ENCODE measurements at places on chromosomes 7 and 10.

DNA sequence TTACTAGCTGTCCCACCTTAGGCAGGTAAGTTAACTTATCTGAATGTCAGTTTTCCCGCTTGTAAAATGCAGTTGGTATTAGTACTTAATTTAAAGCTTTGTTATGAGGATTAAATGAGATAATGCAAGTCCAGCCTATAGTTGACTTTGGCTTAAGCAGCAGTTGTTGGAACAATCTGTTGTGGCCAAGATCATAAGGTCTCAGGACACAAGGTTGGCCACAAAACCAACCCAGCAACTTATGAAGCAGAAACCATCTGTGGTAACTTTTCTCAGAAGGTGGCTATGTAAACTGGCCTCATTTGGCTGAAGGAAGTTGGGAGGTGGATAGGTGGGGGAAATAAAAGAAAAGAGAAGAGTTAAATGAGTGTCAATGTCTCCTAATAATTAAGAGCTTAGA, 29.4 kb downstream of the ENTPD1 start:
- no peak for DNase-seq

- DNase-seq, result no peak
Observed at GRCh38 chr7:51882412-51882811, 565.8 kb upstream of the COBL start.

GRCh38 chr10:100930368-100930767, 17.6 kb downstream of the SLF2 start:
- no peak for DNase-seq

DNA sequence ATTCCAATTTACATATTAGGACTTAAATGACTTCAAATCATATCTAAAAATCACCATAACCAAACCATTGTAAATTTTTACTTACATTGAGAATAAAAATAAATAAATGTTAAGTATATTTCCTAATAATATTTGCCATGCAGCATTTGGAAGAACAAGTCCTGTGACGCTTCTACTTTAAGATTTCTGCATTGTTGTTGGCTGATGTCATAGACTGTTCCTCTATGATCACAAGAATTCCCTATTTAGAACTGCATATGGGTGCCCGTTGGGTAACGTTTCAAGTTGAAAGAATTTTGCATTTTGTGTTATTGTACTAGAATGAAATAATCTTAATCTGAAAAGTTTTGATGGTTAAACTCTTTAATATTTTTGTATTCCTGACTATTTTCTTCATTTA, 5.1 kb upstream of the ITGB1 start:
- DNase-seq, result no peak

- DNase-seq, result no peak
Observed at GRCh38 chr7:103632972-103633371, 187.0 kb upstream of the SLC26A5 start.

- DNase-seq, result no peak
Observed at GRCh38 chr10:24469993-24470392, 253.7 kb downstream of the ARHGAP21 start.

GRCh38 chr7:101608772-101609713, 20.1 kb downstream of the MYL10 start:
- no peak for DNase-seq

GRCh38 chr10:1638889-1639419, 98.4 kb downstream of the ADARB2 start:
- DNase-seq, result no peak

GRCh38 chr10:89470628-89471027, 56.3 kb downstream of the IFIT5 start:
- DNase-seq, result no peak

GRCh38 chr10:596725-597345, 92.6 kb downstream of the DIP2C start:
- no peak for DNase-seq

GRCh38 chr7:40599836-40600235, 465.0 kb downstream of the SUGCT start:
- no peak for DNase-seq

DNA sequence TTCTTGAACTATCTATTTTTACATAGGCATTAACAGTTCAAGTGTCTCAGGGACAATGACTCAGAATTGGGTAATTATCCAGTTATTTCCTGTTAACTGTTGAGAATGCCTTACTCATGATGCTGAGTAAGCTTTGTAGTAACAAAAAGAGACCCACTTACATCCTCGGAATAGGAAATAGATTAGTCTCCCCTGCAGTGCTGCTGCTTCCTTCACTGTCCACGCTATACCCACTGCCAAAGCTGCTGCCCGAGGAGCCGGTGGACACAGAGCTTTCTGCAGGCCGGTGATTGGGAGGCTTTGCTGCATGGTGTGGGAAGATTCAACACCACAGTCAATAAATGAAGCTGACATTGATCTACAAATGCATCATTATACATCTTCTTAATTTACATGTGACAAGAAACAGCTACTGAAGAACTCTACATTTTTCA, 357.1 kb downstream of the PCLO start:
- no peak for DNase-seq

DNA sequence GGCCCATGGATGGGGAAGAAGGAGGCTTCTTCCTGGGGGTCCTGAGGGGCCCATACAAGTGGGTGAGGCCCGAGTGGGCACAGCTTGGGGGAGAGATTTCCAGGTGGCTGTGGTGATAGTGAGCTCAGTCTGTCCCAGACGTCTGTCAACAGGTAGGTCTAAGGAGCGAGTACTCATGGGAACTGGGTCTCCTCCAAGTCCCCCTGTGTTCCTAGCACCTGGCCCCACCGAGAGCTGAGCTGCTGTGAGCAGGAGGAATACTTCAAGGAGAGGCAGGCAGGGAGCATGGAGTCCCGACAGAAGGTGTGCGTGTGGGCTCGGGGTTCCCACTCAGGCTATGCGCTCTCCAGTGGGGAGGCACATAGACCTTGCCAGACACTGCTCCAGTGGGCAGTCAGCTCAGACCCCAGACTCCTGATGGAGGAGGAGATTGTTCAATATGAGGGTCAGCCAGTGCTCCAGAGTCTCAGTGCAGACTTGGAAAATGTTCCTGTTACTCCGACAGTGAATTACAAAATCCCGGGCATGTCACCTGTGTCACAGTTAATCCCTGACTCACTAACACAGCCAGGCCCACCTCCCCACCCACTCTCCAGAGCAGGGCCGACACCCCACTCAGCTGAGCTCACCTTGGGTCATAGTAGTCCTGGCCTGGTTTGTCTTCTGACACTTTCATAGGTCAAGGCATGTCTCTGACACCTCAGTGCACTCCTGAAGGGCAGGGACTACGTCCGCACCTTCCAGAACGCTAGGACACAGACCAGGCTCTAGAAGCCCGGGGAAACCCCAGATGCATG, 28.2 kb upstream of the C10orf53 start:
- DNase-seq, result no peak

- no peak for DNase-seq
Observed at GRCh38 chr7:66804001-66804400, 63.5 kb downstream of the RABGEF1 start.

DNA sequence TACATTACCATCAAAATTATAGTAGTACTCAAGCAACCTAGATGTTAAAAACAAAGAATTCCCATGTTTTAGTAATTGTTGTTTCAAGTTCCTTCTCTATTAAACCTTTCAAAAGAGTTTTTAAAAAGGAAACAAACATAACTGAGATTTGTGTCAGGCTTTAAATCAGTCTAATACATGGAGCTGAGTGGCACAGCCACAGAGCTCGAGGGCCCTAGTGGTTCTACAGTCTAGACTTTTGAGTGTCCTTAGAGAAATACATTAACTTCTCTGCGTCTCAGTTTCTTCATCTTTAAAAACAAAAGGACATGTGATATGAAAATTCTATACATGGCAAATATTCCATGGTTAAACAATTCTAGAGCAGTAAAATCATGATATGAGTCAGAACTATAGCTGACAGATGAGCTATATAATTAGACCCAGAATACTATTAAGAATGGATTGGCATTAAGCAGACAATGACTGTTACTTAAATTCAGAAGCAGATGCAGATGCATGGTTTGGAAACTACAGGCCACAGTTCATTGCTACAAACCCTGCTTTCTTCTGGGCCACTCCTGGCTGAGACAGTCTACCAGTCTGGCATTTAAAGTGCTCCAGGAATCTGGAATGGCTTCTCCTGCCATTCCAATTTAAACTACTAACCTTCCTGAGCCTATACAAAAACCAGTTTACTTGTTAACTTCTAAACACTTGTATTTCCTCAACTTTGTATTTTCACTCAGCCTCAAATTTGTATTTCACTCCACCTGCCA, 77.4 kb downstream of the EPC1 start:
- no peak for DNase-seq

- DNase-seq, result no peak
Observed at GRCh38 chr7:46534664-46535588, 613.9 kb upstream of the IGFBP3 start.

- DNase-seq, result no peak
Observed at GRCh38 chr7:51040787-51041186, 258.1 kb upstream of the GRB10 start.

- no peak for DNase-seq
Observed at GRCh38 chr10:21705828-21706176, 171.8 kb downstream of the MLLT10 start.

- no peak for DNase-seq
Observed at GRCh38 chr10:84261236-84261915, 16.5 kb downstream of the RGR start.

DNA sequence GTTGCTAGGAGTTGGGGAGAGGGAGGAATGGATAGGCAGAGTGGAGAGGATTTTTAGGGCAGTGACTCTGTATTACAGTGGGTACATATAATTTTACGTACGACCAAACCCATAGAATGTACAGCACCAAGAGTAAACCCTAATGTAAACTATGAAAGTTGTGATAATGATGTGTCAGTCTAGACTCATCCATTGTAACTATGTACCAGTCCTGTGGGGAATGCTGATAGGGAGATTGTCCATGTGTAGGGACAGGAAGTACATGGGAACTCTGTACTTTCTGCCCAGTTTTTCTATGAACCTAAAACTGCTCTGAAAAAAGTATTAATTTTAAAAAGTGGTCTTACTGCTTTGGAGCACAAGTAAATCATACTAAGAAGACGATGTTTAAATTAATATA, 441.8 kb downstream of the AUTS2 start:
- DNase-seq, result no peak

DNA sequence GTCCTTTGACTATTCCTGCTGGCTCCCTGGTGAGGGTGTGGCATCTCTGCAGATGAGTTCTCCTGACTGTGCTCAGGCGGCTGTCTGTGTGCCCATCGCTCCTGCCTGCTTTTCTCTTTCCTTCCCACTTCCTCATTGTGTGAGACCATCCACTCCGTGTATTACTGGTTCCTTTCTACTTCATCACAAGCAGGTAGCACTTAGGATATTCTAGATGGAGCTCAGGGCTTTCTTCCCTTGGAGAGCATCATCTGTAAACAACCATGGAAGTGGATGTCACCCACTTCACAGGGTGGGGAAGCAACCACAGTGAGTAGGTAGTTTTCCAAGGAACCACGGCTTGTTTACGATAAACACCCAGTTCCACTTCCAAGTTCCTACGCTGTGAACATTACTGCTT, 15.7 kb downstream of the DNAJB6 start:
- DNase-seq, result no peak

DNA sequence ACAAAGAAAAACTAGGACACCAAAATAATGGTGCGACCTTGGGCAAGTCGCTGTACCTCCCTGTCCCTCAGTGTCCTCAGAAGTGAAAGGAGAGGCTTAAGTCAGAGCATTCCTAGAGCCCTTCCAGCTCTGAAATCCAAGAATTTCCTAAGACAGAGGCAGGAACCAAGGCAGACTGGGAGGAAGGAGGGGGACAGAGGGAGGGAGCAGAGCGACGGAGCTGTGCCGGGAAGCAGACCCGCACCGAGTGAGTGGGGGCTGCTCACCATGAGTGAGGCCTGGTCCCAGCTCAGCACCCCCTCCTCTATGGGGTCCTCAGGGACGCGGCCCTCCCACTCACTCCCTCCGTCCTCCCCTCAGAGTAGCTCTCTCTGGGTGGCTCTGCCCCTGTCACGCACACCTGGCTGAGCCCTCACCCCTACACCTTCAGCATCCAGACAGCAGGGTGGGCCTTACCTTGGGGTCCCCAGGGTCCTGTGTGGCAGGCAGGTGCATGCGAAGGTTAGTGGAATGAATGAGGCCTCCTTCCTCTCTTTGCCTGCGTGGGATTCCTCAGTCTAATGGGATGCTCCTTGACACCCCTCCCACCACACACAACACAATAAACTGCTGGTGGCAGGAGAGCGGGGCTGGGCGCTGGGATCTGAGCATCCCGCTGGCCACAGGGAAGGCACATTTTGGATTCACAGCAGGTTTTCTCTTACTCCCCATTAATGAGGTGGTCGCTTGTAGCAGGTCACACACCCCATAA, 4.6 kb upstream of the SMARCD3 start:
- no peak for DNase-seq

DNA sequence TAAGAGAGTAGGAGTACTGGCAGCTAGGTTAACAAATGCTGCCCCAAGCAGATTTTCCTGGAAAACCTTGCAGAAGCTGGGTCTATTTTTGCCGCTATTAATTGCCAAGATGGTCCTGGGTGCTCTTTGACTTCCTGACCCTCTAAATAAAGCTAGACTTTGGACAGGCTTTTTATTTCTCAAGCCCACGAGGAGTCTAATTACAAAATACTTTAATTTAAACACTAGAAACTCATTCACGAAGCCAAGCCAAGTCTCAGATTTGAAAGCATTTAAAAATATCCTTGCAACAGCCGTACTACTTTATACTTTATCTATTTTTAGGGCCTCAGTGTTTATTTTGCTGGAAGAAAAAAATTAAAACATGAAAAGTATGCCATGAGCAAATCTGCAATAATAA, 45.1 kb downstream of the TMEM26 start:
- DNase-seq, result no peak

- no peak for DNase-seq
Observed at GRCh38 chr10:95437669-95438068, 123.5 kb downstream of the SORBS1 start.

DNA sequence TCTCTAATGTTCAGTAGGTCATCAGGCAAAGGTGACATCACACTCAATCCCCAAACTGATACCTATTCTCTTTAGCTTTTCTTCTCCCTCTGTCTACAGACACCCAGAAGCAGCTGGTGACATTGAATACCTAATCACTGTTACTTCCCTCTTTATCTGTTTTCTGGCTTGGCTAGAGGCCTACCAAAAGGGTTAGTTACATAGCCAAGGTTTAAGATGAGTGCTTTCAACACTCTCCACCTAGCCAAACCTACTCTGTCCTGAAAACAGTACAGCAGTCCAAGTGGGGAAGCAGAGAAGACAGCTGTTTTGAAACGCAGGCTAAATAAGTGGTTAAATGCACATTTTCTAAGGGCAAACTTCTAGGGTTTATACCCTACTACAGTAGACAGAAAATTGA, 39.4 kb downstream of the CCNJ start:
- DNase-seq, result no peak

DNA sequence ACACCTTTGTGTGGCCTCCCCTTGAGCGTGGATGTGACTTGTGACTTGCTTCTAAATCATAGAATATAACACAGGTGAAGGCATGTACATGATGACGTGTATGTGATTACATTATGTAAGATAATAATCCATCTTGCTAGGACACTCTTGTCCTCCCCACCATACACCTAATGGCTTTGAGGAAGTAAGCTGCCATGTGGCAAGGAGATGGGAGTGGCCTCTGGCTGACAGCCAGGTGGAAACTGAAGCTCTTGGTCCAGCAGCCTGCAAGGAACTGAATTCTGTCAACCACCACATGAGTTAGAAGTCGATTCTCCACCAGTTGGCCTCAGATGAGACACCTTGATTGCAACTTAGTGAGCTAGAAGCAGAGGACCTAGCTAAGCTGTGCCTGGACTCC, 67.4 kb upstream of the ELN start:
- DNase-seq, result no peak

GRCh38 chr7:156204820-156205219, 392.6 kb upstream of the SHH start:
- no peak for DNase-seq

GRCh38 chr10:88226891-88227290, 356.2 kb downstream of the RNLS start:
- DNase-seq, result no peak

GRCh38 chr7:120998520-120998919, 10.0 kb downstream of the CPED1 start:
- no peak for DNase-seq
